ENCODE measurements at places on chromosomes 16 and 17.

DNA sequence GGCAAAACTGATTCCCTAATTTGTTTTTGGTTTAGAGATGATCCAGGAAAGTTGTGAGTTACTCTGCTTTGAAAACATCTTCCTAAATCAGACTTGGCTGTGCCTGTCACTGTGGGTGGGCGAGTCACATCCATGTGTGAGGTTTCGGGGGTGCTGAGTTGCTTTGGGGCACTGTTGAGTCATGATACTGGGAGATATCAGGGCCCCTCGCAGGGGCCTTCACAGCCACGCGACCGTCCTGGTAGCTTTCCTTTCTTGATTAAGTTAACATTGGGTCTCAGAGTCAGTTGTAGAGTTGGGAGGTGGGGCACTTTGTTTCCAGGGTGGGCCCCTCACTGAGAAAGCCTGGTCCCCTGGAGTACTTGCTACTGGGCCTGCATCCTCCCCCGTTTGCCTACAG is 58.3 kb upstream of the LGALS9 start:
- no peak for DNase-seq

DNA sequence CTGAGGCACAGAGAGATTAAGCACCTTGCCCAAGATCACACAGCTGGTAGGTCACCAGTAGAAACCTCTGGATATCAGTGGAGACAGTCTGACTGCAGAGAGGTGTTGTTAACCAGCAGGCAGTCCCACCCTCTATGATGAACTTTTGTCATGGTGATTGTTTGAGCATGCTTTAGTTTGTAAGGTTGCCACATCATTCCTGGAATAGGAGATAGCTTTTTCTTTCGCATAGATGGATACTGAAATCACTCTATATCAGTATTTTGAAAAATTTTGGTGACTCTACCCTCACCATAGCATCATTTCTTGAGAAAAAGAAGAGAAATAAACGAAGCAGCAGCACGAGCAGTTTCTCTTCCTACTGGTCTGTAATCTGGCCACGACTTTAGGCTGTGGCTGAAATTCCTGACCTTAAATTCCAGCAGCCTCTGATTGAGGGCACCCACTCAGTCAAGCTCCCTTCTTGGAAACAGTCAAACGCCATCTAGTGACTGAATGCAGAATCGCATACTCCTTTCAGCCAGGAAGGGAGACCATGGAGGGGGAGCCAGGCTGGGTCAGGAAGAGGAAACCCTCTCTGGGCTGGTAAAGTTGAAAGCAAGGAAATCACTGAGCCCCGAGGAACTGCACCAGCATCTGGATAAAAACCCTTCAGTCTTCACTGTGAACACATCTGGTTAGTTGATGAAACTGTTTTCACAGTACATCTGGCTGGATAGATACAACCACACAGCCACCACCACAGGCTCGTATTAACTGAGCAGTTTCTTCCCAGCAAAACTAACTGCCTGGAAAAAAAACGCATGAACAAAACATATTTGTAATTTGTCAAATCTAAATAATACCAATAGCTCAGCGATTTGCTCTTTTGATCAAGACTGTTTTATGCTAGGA is 108.5 kb upstream of the XYLT1 start:
- peak; percentile 35 for DNase-seq

- no peak for DNase-seq
These were observed 516.2 kb downstream of the HAPSTR1 start for GRCh38 chr16:9607515-9608230.

GRCh38 chr16:9808210-9808609 is 374.0 kb downstream of the GRIN2A start:
- no peak for DNase-seq

DNA sequence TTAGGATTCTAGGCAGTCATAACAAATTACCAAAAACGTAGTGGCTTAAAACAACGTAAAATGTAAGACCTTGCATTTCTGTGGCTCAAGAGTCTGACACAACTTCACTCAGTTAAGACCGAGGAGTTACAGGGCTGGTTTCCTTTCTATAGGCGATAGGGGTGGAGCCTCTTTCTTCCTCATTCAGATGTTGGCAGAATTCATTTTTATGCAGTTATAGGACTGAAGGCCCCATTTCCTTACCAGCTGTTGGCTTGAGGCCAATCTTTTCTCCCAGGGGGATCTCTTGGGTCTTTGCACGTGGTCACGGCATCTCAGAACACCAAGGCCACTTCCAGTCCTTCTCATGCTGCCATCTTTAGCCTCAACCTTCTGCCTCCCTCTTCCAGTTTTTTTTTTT is 145.2 kb downstream of the KCNJ2 start:
- DNase-seq = no peak

DNA sequence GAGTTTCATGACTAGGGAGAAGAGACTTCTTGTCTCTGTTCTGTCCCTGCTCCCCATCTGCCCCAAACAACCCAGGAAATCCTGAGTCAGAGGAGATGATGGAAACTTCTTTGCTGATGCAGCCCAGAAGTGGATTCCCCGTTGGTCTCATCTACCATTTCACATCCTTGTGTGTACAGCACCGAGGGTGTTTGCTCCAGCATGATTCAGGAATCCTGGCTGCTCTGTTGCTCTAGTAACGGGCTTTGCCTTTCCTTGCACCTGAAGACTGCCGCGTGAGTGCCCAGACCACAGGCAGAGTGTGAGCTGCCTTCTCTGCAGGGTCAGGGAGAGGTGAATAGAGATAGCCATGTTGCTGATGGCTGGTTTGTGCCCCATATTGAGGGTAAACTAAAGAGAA is 408.4 kb downstream of the CPPED1 start:
- DNase-seq = no peak

DNA sequence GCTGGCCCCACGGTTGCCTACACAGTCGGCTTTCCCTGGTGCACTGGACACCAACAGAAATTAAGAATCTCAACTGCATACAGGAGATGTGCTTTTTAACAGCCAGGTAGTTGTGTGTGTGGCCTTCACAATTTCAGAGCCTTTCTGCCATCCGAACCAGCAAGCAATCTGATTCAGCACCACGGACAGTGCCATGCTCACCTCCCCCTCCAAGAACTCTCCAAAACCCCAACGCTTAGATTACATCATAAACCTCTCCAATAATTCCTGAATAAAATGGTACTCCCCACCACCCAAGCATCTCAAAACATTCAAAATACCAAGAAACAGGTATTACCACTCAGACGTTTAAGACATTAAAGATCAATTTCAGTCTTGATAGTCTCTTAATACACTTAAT is 31.8 kb downstream of the USP7 start:
- DNase-seq = no peak

DNA sequence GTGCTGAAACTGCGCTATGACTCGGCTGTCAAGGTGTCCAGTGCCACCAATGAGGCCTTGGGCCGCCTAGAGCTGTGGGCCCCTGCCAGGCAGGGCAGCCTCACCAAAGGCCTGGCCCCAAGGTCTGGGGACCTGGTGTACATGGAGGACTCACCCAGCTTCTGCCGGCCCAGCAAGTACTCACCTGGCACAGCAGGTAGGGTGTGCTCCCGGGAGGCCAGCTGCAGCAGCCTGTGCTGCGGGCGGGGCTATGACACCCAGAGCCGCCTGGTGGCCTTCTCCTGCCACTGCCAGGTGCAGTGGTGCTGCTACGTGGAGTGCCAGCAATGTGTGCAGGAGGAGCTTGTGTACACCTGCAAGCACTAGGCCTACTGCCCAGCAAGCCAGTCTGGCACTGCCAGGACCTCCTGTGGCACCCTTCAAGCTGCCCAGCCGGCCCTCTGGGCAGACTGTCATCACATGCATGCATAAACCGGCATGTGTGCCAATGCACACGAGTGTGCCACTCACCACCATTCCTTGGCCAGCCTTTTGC is 25.0 kb downstream of the WNT9B start:
- no peak for DNase-seq

- DNase-seq = no peak
These were observed 7.4 kb upstream of the ZNF469 start for GRCh38 chr16:88375236-88375975.

DNA sequence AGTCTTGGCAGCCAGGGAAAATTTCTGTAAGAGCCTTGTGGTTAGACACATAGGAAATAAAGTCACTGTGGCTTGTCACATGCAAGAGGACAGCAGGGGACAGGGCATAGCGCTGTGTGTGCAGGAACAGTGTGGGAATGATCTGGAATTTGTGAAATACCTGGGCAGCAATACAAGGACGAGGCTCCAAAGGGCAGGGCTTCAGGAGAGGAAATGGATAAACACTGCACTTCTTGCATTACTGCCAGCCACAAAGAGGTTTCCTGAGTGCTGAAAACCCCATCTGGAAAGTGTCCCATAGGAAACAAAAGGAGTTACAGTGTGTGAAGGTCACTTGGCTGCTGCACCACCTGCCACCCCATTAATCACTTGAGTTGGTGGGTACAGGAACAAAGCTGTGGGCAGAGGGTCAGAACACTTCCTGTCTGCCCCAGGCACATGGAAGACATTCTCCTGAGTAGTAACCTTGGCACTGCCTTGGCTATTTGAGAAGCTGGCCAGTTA is 12.1 kb upstream of the HP start:
- DNase-seq = no peak

GRCh38 chr16:84643674-84644073 is 4.6 kb upstream of the KLHL36 start:
- DNase-seq = no peak

- peak; percentile 12 for DNase-seq
These were observed at the start of gene FAM171A2 for GRCh38 chr17:44363613-44364159. Gene FAM171A2, minus strand, starts transcription at chr17:44363853. Its CDS starts 139 bp downstream, at chr17:44363714.

DNA sequence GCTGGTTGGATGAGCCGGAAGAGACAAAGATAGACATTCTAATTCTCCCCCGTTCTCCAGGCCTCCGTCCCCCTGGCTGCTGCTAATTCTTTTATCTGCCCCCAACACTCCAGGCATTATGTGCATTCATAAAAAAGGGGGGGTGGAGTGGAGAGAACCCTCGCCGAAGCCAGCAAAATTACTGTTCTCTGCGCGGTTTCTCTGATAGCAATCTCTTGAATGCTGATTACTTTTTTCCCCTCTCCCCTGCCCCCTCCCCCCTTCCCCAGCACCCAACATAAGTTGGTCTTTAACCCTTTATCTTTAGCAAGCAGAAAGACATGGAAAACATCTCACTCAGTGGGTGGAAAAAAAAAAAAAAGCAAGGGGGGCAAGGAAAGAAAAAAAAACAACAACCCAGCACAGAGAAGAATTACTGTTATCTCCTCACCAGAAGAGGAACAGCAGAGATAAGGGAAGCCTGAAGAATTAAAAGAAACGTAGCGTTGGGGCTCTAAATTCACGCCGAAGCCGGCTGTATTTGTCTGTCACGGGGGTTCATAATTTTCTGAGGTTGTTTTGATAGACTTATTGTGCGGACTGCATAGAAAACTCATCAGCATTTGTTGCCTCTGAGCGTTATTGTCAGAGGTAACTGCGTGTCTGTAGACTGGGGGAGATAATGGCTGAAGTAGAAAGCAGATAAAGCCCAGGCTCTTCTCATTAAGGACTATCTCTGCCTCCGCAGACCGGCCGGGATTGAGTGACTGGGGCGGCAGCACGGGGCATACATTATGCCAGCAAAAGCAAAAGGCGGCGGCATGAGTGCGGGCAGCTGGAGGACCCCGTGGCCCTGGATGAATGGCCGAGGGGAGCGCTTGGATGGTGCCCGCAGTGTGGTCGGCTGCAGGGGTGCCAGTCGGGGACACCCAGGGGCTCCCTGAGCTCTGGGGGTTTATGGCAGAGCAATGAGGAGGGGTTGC is 126.9 kb downstream of the MRM1 start:
- no peak for DNase-seq

DNA sequence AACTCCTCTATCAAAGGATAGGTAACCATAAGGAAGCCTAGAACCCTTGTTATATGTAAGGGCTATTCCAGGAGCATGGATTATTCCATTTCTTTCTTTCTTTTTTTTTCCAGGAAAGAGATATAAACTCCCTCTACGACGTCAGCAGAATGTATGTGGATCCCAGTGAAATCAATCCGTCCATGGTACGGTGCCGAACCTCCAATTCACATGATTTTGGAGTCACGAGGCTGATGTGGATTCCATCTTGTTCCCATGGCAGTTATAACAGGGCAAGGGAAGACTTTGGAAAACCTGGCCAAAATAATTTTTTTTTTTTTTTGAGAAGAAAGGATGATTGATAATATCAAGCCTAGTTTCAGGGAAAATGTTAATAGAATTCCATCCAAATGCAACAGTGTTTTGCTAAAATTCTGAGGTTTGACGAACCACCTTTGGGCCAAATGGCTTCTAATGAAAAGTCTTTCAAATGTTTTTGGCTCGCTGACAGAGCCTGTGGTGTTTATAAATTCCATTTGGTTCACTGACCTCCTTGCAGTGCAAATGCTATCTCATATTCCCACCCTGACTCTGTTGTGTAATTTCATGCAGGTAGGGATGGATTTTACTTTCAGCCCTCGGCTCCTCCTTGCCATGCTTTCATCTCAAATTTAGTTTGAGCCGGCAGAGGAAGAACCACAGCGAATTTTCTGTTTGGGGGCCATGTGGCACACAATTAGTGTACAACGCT is 90.0 kb downstream of the SDR42E1 start:
- DNase-seq = no peak

- peak; percentile 86 for DNase-seq
These were observed 50.0 kb downstream of the TENT4B start for GRCh38 chr16:50202926-50203624.

DNA sequence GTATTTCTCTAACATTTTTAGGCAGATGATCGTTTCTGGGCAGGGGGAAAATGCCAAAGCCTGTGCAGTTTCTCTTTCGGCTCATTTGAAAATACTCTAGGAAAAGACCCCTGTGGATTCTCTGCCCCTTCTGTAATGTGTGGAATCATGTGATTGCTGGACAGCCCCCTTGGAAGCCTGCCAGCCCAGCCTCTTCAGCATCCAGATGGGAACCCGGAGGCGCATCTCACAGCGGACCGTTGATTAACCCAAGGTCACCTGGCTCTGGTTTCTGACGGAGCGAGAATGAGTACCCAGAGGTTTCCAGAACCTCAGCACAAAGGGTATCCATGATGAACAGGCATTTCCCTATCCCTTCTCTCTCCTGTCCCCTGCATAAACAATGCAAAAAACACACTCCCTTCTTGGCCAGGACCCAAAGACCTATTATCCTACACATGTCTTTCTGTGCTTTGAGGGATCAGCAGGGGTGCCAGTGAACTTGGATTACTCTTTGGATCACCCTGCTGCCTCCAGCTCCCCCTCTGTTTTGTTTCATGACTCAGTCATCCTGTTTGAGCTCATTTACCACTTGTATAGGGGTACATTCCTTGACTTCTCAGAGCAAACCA is 957.1 kb upstream of the RBFOX1 start:
- no peak for DNase-seq

DNA sequence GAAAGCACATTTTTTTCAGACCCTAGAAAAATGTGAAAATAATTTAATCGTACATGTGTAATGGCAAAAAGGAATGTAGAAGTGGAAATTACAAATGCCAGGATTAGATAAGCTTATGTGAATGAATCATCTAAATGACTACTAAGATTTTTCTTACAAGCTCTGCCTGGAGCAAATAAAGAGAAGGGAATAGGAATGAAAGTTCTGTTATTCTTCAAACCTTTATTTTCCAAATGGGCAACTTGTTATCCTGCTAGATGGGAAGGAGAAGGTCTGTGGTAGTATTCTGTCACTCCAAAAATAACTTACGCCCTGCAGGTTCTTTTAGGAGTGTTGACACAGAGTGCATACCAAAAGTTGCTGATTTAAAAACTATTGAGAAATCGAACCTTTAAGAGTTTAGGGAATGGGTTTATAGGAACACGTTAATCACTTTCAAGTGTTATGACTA is 9.7 kb downstream of the CTCF start:
- no peak for DNase-seq

GRCh38 chr16:23523876-23524385 is 13.6 kb upstream of the GGA2 start:
- no peak for DNase-seq
